NCI-H2081 treated with DMSO at 0.1 percent for 48 hours (cell line): ENCODE measurements at places on chromosomes 1 and 21.

DNA sequence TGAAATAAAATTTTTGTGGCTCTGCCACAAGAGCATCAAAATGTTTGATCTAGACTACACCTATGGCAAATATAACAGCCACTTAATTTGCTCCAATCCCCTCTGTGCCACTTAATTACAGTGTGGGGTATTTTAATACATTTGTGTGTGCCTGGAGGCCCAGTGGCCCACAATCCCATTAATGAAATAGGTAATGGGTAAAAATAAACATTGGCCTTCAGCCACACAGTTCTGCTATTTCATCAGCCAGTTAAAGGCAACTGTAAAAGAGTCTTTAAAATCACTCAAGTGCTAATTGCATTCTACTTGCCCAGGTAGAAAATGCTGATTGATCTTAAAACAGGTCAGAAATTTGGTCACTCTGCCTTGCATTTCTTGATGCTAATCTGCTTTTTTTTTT, 151.6 kb upstream of the UBE2U start:
- DNase-seq, result no peak

DNA sequence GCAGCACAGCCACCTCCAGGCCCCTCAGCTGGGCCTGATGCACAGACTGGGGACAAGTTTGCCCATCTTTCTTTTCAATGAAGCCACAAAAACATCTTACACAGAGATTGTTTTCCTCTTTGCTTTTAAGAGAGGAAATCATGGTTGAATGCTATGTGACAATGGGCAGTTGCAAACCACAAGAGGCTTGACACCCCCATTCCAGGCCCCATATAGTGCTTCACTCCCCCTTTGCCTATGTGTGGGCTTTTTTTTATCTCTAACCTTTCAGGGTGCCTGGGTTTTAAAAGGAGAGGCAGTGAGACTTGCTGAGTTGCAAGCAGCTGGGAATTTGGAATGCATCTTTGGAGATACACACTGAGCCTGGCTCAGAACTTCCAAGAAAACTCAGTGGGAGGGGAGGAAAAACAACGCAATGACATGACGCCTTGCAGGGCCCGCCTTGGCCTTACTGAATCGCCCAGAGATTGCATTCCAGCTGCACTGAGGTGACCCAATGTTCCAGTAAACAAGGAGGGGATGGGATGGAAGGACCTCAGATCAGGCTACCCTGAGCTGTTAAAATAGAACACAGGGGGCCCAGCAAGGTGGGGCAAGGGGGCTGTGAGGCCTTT, 145.2 kb upstream of the ZNF648 start:
- DNase-seq, result no peak

DNA sequence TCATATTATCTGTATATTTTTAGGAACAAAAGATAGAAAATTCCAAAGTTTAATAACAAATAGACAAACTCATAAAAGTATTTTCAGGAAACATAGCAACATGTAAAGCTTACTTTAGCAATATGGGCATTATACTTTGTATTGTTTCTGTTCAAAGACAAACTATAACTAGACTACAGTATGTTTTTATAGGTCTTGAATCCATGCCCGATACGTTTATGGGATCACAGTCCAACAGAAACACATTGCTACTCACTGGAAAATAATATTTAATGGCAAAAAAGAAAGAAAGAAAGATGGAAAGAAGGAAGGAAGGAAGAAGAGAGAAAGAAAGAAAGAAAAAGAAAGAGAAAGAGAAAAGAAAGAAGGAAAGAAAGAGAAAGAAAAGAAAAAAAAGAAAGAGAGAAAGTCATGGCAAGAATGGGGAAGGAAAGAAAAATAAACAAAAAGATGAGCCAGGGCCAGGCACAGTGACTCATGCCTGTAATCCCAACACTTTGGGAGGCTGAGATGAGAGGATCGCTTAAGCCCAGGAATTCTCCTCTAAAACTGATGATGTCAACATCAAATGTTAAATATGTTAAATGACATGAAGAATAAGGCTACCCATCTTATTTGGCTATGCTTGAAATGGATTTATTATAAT, 32.7 kb downstream of the TM2D1 start:
- DNase-seq, result no peak

- no peak for DNase-seq
These were observed 57.6 kb downstream of the TRIM33 start for GRCh38 chr1:114453361-114453784.

- no peak for DNase-seq
These were observed 106.4 kb downstream of the KAZN start for GRCh38 chr1:14704846-14705245.

DNA sequence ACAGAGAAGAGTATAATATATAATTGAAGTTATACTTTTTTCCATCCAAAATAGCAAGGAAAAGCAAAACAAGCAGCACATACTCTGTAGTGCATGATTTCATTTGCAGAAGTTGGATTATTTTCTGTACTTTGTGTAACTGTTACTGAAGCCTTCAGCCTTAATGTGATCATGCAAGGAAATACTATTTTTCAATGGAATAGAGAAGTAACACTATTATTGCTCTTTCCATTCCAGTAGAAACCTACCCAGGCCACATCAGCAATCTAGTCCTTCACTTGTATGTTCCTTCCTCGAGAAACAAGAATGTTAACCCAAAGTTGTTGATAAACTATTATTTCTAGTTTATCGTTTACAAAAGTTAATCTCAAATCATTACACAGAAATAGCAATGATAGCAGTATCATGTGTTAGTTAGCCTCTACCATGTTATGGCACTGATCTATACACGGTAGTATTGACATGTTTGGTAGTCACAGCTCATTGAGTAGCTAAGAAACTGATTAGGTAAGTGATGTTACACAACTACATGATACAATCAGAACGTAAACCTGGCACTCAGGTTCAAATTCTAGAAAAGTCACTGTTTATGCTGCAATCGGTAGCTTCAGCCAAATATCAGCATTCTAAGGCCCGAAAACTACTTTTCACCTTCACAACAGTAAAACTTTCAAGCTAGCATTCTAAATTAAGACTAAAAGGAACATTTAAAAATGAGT, 37.6 kb upstream of the CHRM3 start:
- no peak for DNase-seq

GRCh38 chr1:212002536-212002935, 32.8 kb downstream of the INTS7 start:
- no peak for DNase-seq

GRCh38 chr1:106178791-106179190, 877.7 kb upstream of the PRMT6 start:
- no peak for DNase-seq

GRCh38 chr21:34702341-34703170, 33.8 kb downstream of the CLIC6 start:
- DNase-seq, result no peak

- no peak for DNase-seq
These were observed 20.7 kb downstream of the FNBP1L start for GRCh38 chr1:93468662-93469061.
